ENCODE measurements at places on chromosomes 6 and 20.

DNA sequence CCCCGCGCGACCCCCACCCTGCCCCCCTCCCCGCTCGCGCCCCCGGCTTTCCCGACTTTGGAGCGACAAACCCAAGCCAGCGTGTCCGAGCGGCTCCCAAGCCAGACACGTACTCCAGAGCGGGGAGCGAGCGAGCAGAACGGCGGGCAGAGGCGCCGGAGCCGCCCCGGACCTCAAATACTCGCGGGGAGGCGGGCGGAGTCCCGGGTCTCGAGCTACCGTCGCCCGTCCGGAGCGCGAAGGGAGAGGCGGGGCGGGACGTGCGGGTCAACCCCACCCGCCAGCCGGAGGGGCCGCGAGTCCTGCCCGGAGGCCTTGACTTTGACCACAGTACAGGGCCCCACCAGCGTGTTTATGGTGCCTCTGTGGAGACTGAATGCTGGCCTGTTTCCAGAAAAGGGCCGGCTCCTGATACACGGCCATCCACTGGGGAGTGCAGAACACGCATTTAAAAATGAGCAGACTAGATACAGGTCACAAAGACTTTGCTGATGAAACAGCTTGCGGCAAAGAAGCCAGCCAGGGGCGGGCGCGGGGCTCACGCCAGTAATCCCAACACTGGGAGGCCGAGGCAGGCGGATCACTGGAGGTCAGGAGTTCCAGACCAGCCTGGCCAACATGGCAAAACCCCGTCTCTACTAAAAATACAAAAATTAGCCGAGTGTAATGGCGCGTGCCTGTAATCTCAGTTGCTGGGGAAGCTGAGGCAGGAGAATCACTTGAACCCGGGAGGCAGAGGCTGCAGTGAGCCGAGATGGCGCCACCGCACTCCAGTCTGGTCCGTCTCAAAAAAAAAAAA lies at the start of gene SERPINB6:
SERPINB6 (minus strand) TSS at position 148 of the 799 bp plus-strand sequence. CDS start 12,235 bp downstream, outside the sequence.
- no peak for DNase-seq

GRCh38 chr20:56385130-56385529 lies 6.9 kb downstream of the AURKA start:
- DNase-seq, result no peak

DNA sequence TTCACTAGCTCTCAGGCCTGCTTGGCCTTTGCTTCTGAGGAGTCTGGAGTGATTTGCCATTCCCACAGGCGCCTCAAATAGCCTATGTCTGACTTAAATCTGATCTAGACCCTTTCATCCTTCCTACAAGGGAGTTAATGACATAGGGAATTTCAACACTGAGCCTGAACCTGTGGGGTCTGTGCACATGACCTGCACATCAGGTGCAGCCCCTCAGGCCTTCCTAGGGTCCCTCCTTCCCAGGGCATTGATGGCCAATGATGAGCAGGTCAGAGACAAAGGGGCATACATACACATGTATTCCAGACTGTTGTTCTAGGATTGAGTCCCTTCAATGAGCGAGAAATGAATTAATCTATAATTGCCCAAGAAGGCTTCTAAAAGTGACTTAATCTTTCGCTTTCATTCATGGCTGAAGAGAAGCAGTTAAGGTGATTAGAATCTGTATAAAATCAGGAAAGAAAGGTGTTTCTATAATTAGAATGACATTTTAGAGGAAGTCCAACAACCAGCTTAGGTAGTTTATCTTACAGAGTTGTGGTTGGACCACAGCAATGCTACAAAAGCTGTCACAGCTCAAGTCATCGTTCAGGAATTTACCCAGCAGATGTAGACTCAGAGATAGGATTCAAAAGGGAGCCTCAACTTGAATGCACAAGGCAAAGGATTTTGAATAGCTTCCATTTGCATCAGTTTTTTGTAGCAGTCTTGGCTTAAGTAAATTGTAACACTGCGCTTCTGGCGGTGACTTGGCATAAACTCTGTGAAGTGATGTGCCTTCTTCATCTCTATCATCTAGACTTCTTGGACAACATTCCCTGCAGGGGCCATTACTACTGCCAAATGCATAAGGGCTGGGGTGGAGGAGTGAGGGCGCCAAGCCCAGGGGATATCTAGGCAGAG lies 27.0 kb upstream of the TBC1D7 start:
- peak; percentile 57 for DNase-seq

DNA sequence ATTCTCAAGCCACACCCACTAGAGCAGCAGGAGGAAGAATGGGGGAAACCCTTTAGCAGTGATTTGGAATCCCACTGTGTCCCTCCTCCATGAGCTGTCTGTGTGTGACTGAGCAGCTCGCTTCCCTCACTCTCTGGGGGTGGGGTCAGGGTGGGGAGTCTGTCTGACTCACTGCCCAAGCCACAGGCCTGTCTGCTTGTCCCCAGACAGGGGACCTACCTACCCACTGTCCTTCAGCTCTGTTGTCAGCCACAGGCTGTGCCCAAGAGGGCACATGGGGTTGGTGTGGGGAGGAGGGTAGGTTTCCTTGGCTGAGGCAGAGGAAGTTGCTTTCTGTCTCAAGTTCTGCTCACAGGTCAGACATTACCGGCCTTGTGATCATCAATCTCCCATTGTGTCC lies 127.0 kb downstream of the MAFB start:
- no peak for DNase-seq

- no peak for DNase-seq
Observed at GRCh38 chr20:49508435-49509199, 26.1 kb upstream of the KCNB1 start.

- DNase-seq, result peak; percentile 42
Observed at GRCh38 chr20:53707371-53708055, 113.9 kb upstream of the ZNF217 start.

DNA sequence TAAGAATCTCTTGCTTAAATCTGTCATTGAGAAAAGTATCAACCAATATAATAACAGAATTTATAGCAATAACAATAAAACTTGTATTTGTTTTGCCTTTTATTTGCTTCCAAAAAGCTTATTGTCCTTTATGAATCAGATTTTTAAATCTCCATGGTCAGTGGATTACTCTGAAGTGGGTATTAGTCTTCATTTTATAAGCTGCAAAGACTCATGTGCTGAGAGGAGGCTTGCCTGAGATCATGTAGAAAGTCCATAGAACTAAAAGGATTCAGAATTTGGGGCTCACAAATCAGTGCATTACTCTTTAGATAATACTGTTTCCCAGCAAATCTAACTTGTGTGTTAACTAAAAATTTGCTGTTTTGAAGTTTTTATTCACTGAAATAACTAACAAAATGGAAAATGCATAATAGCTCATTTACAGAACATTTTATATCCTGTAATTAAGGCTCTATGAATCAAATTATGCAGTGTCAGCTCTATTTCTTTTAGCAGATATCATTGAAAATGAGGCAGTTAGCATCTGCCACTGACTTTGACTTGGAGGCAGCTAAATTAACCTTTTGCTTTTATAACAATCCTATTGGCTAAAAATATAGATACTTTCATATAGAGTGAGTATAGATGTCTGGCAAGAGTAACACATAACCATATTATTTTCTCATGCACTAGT lies 781.1 kb upstream of the CITED2 start:
- DNase-seq, result no peak

DNA sequence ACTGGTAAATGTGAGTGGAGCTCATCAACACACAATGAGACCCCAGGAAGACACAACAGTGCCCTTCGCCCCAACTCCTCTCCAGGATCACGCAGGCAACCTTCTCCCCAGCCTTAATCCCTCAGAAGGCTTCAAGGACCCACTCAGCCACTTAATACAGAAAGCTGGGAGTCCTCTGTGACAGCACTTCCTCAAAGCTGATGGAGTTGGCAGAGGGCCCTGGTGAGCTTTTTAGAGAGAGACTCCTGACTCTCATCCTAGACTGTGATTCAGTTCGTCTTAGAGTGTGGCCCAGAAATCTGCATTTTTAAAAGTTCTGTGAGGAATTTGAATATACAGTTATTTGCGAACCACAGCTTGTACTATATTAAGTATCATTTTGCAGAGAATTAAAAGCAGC lies 187.7 kb downstream of the UST start:
- no peak for DNase-seq

GRCh38 chr20:5402903-5403531 lies 86.3 kb upstream of the PROKR2 start:
- DNase-seq, result no peak

- no peak for DNase-seq
Observed at GRCh38 chr20:14521436-14521835, 184.0 kb upstream of the FLRT3 start.

DNA sequence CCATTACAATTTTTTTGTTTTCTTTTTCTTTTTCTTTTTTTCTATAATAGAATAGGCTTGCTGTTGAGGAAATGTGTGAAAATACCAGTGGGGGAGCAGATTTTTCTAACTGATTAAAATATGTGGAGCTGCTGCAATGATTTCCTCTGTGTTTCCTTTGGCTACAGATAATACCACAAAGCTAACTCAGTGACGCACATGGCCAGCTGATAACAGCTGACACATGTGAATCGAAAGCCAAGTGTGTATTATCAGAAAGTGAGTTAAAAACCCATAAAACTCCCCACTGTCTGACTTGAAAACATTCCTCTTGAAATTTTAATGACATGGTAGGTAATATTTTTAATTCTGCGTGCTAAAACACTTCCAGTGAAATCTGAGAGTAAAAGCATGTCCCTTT lies 70.8 kb upstream of the AHI1 start:
- DNase-seq, result peak; percentile 37

DNA sequence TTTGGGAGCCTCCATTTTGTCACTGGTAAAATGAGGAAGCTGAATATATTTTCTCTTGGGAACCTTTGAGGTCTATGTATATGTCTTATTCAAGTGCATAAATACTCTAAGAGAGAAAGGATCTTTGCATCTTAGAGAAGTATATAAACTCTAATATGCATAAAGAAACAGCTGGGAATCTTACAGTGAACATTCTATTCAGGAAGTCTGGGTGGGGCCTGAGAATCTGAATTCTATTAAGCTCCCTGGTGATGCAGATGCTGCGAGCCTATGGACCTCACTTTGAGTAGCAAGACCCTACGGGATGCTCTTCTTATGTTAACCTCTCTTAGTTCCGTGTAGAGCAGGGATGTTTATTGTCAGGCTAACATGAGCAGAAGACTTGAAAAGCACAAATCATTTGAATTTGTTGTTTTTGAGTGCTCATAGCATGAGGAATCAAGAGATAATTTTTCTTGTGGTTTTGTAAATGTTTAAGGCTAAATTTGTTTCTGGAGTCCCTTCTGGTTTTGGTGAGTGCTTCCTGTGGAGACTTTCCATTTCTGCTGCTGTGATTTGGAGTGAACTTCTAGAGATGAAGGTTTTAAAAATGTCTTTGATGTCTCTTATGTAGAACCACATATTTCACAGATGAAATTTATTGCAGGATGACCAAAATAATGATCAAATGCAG lies 281.2 kb upstream of the JAG1 start:
- no peak for DNase-seq

GRCh38 chr6:160030103-160030502 lies 61.2 kb downstream of the IGF2R start:
- DNase-seq, result no peak

- DNase-seq, result no peak
Observed at GRCh38 chr6:39295611-39296011, 18.6 kb downstream of the KCNK17 start.

GRCh38 chr6:30926644-30927043 lies 5.3 kb downstream of the SFTA2 start:
- DNase-seq, result no peak

DNA sequence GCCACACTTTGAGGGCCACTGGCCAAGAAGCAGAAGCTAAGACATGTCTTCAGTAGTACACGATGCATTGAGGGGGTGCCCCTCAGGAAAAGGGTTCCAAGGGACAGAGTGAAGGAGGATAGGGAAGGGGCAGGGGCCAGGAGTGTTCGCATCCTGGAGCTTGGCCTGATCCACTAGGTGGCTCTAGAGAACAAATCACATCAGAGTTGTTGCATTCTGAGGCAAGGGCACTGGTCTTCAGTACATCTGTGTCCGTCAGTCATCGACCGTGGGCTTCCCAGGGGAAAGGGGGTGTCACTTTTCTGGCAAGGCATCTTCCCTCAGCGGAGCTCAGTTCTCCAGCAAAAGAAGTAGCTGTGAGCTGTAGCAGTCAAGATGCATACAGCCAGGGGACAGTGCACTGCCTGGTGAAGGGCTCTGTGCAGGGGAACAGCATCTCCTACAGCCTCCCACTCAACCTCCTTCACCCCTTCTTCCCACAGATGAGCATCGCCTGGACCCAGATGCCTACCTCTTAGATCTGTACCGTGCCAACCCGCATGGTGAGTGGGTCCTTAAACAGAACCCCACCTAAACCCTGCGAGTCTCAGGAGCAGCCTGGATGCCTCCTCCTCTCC lies 47.8 kb downstream of the ARHGAP40 start:
- no peak for DNase-seq

DNA sequence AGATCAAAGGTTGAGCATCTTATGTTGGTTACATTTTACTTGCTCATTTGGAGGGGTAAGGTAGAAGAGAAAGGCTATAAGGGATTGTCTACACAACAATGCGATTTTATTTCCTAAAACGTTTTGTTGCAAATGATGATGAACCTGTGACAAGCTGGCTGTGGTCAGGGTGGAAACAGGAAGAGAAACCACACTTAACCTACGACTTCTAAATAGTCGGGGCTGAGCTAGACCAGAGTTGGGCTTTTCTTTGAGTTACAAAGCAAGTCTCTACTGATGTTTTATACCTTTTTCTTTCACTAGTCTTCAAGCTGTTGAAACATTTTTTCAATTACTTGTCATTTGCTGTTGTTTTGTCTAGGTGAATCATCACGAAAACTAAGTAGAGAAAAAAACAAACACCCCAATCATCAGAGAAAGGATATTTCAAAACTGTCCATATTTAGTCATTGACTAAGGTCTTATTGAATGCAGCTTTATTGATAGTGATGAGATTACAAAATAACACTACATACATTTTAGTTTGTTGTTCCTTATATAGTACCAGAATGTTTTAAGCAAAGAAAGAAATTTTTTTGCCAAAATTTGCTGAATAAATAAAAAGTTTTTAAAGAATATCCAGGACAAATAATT lies 18.0 kb downstream of the KLHL31 start:
- no peak for DNase-seq

- no peak for DNase-seq
Observed at GRCh38 chr6:85576476-85576875, 17.2 kb downstream of the SNX14 start.

DNA sequence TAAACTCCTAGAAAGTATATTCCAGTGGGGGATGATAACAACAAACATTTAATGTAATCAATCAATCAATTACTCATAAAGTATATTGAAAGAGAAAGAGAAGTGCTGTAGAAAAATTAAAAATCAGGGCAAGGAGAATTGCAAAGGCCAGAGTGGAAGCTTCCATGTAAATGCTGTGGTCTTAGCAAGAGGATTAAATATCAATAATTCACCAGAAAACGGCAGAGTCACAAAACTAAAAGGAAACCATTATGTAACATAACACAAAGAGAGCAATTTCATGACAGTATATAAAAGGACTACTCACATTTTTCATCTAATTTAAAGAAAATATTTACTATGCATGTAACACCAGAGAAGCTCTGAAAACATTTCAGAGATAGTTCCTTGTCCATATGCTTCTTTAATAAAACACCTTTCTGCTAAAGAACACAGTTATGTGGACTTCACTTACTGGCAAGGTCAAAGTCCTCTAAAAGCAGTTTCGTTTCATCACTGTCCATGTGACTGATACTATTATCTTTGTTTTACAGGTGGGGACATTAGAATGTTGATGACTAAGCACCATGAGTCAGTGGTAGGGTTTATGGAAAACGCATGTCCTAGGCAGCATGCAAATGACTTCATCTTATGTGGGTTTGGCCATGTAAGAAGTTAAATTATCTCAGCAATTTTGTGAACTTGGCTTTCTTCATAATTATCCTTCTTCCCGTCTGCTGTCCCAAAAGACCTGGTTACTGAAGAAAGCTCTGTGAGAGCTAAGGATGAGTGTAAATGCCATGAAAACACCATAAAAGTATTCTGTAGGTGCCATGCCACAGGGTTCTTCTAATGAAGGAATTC lies 185.8 kb upstream of the TENT5A start:
- no peak for DNase-seq

- DNase-seq, result no peak
Observed at GRCh38 chr20:58053391-58054055, 174.9 kb downstream of the ANKRD60 start.

Data from GM06990 (cell line).